ENCODE measurements at places on chromosomes 16 and 17.
A peak's percentile ranks its signal among the peaks of the same experiment; 100 is the strongest.

DNA sequence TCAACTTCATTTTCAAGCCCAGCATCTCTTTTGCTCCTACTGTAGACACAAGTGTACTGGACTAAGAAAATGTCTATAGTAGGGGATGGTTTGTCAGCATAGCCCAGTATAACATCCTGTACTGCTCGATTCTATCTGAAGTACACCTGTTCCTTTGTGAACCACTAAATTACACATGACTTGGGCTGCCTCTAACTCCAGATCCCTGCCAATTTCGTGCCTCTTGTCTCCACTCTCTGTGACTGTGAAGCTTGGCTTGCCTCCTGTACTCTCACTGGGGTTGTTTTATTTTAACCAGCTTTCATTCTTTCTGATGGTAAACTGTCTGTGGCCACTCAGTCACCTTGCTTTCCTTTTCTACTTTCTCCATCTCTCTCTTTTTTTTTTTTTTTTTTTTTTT, 24.5 kb downstream of the GFOD2 start:
- DNase-seq: no peak

DNA sequence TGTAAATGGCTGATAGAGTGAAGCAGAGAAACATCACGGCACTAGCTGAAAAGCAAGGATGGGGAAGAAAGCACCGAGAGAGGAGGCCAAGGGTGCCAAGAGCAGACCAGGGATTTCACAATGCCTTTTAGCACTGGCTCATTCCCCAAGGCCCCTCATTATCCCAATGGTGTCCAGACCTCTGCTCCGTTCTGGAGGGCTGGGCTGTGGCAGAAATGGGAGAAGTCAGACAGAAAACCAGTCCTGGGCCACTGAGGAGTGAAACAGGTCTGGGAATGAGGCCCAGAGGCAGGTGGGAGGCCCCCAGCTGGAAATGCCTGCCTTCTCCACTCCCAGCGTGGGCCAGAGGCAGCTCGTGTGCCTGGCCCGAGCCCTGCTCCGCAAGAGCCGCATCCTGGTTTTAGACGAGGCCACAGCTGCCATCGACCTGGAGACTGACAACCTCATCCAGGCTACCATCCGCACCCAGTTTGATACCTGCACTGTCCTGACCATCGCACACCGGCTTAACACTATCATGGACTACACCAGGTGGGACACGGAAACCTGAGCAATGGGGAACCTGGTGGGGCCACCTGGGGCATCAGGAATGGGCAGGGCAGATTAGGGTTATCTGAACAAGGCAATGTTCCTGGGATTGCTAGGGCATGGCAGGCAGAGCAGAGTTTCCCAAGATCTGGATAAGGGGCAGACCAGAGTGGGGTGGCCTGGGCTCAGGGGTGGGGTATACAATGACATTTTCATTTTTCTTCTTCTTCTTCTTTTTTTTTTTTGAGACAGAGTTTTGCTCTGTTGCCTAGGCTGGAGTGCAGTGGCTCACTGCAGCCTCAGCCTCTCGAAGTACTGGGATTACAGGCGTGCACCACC, 20.3 kb downstream of the ANKRD40 start:
- no peak for DNase-seq

DNA sequence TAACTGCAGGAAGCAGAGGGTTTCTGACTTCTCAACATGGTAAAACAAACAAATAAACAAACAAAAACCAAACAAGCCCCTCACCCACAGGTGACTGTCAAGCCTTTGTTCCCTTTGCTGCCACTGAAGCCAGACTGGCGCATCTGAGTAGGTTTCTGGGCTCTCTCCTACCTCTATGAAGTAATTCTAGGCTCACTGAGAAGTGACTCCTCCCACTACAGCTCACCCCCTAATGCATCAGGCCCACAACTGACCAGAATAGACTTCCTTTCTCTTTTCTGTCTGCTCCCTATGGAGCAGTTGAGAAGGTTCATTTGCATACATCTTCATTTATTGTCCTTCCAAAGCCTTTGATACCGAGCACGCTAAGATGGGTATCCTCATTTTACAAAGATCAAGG, 77.0 kb upstream of the CCL2 start:
- no peak for DNase-seq

DNA sequence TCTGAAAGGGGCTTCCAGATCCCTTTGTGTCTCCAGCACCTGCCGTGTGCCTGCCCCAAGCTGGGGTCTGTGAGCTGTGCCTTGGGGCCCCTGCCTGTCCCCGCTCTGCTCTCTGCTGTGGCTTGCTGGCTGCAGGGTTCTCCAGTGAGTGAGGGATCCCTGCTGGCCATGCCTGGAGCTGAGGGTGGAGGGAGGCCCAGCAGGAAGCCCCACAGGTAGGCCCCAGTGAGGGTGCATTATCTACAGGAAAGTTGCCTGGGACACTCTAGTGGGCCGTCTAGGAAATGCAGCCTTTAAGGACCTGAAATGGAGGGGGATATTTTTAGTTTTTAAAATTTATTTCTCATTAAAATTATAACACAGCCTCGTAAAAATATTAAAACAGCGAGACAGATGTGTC, 50.9 kb downstream of the JPH3 start:
- no peak for DNase-seq

DNA sequence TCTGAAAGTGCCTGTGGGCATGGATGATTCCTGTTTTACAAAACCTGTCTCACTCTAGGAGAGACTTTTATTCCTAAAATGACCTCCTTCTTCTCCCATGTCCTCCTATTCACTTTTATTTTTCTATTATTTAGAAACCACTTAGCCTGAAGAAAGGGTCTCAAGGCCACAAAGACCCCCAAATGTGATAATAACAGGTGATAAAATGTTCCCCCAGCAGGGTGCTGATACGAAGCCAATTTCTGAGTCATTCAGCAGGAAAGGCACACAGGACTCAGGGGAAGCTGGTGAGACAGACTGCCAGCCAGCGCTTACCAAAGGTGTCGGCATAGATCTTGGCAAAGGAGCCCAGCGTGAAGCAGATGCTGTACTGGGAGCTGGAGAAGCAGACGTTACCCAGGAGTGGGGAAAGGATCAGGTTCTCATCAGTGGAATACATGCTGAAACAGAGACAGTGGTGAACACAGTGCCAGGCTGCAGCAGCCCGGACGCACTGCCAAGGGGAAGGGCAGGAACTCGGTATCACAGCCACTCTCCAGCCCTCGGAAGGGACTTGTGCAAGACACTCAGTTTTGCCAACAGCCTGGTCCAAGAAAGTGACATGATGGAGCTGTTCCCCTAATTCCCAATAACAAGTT, 24.6 kb downstream of the HIGD1B start:
- no peak for DNase-seq

- DNase-seq: no peak
Measured at GRCh38 chr17:12229335-12229734, 208.7 kb downstream of the MAP2K4 start.

DNA sequence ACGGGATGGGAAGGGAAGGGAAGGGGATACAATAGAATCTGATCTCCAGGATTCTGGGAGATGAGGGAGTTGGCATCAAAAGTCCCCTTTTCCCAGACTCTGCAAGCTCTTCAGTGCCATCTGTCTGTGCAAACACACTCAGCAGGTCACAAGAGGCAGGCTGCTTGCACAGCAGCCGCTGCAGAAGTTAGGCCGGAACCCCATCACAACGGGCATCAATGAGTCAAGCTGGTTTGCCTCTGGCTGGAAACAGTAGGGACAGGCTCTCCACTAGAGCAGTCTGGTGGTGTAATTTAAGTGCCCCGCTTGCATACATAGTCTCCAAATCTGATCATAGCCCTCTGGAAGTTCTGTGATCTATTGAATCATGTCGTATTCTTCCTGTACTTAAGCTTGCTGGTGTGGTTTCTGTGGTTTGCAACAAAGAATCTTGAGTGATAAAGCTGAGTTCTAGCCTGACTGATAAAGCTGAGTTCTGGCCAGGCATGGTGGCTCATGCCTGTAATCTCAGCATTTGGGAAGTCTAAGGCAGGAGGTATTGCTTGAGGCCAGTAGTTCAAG, 33.7 kb upstream of the KDM8 start:
- peak; percentile 35 for DNase-seq

- no peak for DNase-seq
Measured at GRCh38 chr17:21029515-21029914, 13.3 kb downstream of the USP22 start.

GRCh38 chr17:42422412-42422957, 571 bp downstream of the CAVIN1 start:
- no peak for DNase-seq

GRCh38 chr17:31792007-31792585, 66.9 kb downstream of the COPRS start:
- no peak for DNase-seq

- DNase-seq: no peak
Measured at GRCh38 chr16:29025218-29025617, 40.4 kb downstream of the LAT start.

DNA sequence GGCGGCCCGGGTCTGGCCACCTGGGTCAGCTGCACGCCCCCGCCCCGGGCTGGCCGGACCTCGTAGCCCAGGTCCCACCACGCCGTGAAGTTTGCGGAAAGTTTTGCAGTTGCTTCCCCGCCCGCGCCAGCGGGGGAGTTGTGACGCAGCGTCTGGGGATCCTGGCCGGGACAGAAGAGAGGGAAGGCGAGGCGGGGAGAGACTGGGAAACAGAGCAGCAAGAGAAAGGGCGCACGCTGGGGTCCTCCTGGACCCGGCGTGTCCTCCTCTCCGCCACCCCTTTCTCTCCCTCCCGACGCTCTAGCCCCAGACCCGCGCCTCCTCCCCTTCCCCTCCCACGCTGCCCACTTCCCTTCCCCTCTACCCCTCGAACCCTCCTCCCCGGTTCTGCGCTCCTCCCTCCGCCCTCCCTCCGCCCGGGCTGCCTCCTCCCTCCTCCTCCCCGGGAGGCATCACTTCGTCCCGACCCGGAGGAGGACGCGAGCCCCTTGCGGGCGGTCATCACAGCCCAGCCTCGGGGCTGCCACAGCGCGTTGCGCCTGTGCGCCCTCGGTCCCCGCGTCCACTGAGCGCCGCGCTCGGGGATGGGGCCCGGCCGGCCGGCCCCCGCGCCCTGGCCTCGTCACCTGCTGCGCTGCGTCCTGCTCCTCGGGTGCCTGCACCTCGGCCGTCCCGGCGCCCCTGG, at the start of gene MRC2:
Gene MRC2 (plus strand): TSS at position 452 of the 685 bp plus-strand sequence. CDS start 133 bp downstream, at position 585.
- peak; percentile 60 for DNase-seq

DNA sequence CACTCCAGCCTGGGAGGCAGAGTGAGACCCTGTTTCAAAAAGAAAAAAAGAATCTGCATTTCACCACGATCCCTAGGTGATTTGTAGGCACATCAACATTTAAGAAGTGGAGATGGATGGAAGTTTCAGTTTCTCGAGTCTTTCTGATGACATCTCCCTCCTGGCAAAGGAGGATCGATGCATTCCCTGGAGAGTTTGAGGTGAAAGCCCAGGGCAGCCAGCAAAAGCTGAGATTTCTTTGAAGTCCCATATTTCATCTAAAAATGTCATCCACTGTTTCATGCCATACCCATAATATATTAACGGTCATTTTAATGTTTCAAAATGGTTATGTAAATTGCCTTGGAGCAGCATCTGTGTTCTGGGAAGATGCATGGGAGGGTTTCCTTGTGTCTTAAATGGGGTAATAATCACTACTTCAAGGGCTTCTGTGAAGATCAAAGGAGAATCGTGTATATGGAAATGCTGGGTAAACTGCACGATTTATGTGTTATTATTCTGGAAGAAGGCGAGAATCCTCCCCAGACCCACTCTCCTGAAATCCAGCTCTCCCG, 63.4 kb downstream of the KATNIP start:
- DNase-seq: no peak

DNA sequence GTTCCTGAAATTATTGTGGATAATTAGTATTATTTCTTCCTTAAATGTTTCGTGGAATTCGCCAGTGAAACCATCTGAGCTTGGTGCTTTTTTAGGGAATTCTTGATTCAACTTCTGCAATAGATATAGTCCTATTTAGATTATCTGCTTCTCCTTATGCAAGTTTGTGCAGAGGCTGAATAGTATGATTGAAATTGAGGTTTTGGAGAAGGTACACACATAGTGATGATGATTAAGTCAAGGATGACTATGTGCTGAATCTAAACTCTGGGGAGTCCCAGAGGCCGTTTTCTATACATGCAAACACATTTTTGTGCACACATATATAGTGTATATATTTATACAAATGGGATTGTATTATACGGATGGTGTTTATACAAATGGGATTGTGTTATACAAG, 5.2 kb upstream of the MYH4 start:
- DNase-seq: no peak

GRCh38 chr16:23835390-23836077, at the start of gene PRKCB:
Gene PRKCB, plus strand, starts transcription at chr16:23835983.
- no peak for DNase-seq

DNA sequence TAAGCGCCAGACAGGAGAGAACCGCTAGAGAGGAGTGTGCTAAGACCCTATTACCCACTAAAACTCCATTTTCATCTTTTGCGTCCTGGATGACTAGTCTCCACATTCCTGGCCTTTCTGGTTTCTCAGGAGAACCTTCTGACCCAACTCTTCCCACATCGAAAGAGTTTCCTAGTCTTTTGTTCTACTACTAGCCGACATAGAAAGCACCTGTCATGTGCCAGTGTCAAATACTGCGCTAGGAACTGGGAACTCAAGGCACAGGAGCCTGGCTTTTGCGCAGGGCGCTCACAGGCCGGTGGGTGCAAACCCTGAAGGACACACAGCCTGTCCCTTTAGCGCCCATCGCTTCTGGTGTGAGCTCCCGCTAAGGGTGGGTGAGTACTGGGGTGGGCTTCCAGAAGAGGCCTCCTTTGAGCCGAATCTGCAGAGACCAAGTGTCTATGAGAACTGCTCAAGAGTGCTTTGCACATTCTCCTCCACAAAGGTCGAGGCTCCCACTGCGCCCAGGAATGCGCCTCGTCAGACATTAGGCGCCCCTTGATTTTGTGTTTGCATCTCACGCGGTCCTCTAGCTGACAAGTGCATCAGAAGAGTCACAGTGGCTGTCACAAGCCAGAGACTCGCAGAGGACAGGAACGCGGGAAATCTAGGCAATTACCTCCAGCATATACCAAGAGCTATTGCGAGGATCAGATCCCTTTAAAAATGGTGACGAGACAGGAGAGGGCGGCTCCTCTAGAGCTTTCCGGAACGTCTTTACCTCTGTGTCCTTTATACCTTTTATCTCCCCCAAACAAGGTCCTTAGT, 2.0 kb upstream of the PSMB3 start:
- no peak for DNase-seq

DNA sequence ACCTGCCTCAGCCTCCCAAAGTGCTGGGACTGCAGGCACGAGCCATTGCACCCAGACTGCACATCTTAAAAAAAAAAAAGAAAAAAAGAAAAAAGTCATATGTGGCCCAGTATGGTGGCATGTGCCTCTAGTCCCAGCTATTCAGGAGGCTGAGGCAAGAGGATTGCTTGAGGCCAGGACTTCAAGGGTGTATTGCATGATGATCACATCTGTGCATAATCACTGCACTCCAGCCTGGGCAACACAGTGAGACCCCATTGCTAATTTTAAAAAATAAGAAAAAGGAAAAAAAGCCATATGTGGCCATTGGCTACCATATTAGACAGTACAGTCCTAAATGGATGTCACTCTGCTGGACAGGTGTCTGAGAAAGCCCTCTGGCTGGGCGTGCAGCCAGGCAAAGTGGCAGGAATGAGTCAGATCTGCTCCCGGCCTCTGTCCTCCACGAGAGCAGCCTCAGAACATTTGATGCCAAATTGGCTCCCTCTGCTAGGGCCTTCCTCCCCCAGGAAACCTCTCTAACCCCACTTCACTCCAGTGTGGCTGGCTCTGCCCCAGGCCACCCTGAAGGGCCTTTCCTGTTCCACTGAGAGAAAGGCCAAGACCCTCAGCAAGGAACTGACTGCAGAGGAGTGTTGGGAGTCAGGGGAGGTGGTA, 14.7 kb downstream of the CA7 start:
- DNase-seq: no peak

All from smooth muscle cell of the brain vasculature (primary cell).